ENCODE measurements at places on chromosomes 7 and 10.

GRCh38 chr10:99654390-99655175, 4.7 kb upstream of the ENTPD7 start:
- no peaks in the 10 kb centered on the region for H3K36me3 ChIP-seq
- H3K4me1 ChIP-seq, result no peaks in the 10 kb centered on the region
- no peak for DNase-seq
- no peak overlapping the region for H3K4me3 ChIP-seq

DNA sequence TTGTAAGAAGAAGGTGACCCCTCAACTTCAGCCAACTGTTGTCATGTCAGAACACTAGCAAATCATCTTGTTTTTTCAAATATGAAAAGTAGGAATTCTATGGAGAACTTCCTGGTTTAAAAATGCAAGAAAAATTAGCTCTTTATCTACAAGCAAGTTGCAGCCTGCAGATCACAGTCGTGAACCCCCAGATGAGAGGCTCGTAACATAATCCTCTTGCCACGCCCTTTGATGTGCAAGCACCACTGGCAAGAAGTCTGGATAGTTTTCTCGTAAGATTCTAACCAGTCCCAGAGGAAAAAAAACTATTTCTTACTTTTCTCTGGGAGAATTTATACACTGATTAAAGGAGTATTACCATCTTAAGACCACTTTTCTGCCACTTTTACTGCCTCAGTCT, 132.3 kb downstream of the DPY19L1 start:
- DNase-seq, result no peak
- H3K36me3 ChIP-seq, result no peaks in the 10 kb centered on the region

DNA sequence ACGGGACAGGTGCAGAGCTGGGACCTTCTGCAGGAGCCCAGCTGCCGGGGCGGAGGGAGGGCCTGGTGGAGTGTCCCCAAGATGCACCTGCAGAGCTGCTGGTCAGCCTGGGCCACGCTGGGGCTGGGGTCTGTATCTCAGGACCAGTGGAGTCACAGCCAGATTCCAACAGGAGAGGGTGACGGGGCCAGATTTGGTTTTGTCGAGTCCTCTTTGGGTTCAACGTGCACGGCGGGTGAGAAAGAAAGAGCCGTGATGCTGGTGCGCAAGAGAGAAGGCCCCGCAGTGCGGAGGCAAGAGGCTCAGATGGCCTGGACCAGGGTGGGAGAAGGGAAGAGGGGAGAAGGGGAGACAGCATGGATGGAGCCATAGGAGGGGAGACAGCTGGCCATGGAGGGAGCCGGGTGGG, 462.9 kb downstream of the PTPRN2 start:
- no peak overlapping the region for H3K4me3 ChIP-seq
- no peaks in the 10 kb centered on the region for H3K4me1 ChIP-seq
- H3K27me3 ChIP-seq, result no peaks in the 10 kb centered on the region
- H3K36me3 ChIP-seq, result no peaks in the 10 kb centered on the region
- no peak for DNase-seq

DNA sequence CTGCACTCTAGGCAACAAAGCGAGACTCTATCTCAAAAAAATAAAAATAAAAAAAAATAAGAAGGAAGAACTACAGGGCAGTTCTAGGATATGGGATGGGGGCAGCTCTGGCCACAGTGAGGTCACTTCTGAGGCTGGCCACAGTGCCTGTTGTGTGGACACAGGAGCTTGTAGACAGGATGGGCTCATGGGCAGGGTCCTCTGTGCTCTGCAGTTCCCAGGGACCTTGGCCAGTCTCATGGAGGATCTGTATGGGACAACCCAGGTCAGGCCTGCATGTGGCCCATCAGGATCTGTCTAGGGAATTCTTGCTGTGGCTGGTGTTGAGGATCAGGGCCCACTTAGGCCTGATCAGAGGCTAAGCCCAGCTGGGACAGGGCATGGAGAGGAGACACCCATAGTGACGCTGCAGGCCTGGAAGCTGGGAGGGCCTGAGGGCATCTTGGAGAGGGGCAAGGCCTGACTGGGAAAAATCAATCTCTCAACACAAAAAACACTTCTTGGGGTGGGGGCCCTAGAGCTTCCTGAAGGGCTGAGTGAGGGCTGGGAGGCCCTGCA, 19.4 kb upstream of the PAX2 start:
- no peak overlapping the region for H3K27ac ChIP-seq
- no peak for DNase-seq
- no peaks in the 10 kb centered on the region for H3K27me3 ChIP-seq
- no peaks in the 10 kb centered on the region for H3K36me3 ChIP-seq

DNA sequence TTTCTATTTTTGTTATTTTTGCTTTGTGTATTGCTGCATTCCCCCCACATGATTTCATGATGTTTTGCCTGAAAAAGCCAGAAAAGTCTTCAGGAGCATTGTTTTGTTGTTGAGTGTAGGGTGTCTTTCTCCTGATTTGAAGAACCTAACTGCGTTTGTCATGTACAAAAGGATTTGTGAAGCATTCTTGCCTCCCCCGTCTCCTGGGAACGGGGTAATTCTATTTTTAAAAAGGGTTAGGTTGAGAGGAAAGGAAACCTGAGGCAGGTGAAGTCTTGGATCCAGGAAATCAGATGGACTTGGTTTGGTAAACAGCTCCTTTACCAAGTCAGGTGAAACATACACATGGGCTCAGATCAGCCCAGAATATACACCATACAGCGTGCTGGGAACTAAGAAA, 26.0 kb upstream of the BTBD16 start:
- no peaks in the 10 kb centered on the region for H3K27me3 ChIP-seq
- no peak overlapping the region for H3K4me3 ChIP-seq
- H3K36me3 ChIP-seq, result no peaks in the 10 kb centered on the region
- no peak overlapping the region for H3K27ac ChIP-seq
- DNase-seq, result no peak

Data from testis (tissue), 5 donors.